ENCODE measurements at places on chromosomes 16 and 17. TPM values are rescaled to one million over a fixed set of nuclear protein-coding genes. Genes with fewer than 3 reads are reported as not detected.

KCNH4 gene
- 0.15 TPM for total RNA-seq

KRT32 gene
- not detected for total RNA-seq

MAZ gene
- 101 TPM for total RNA-seq

DNA sequence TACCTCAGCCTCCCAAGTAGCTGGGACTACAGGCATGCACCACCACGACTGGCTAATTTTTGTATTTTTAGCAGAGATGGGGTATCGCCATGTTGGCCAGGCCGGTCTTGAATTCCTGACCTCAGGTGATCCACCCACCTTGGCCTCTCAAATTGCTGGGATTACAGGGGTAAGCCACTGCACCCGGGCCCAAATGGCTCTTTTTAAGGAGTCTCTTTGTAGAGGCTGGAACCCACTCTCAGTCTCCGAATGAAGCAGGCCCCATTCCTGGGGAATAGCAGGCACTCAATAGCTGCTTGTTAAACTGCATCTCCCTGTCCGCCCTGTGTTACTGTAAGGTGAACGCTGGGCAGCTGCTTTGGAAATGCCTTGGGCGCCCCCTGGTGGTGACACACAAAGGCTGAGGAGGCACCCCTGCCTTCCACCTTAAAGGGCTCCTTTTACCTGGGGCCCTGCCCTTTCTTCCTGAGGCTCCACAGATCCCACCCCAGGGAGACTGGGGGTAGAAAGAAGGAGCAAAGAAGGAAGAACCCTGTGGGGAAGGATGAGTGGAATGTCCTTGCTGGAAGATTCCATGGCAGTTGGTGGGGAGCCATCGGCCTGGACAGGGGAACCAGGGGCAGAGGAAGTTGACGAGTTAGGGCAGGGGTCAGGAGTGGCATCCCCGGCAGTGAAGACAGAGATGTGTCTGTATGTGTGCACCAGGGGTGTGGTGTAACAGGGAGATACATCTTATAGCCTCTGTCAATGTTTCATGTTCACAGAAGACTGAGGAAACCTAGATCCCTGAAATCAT lies 6.1 kb upstream of the SP2 start:
- peak; percentile 93 for DNase-seq

DNA sequence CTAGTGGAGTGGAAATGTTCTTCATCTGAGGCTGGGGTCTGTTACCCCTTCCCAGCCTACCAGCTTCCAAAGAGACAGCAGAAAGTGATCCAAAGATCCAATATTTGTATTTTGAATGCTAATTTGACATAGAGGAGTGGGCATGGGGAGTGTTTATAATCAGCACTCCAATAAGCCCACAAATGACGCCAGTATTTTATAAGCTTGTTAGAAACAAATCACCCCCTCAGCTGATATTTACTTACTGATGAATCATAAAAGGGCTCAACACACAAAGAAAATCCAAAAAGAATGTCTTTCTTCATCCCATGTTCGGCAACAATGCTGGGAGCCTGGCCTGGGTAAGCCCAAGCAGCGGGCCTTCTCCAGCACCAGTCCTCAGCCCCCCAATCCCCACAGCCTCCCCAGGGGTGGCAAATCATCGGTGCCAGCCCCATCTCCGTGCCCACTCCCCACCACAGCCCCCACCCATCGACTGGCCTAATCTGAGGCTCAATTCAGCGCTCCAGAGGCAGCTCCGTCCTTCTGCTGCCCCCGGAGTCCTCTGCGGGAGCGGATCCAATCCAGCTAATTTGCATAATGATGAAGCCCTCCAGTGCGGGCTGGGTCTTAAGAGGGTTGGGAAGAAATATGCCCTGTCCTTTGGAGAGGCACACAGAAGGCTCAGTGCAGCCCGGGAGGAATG lies 169.5 kb downstream of the C16orf78 start:
- DNase-seq: no peak

GRCh38 chr17:79618383-79619067 lies 7.7 kb upstream of the RBFOX3 start:
- no peak for DNase-seq

- no peak for DNase-seq
These were observed 149.1 kb downstream of the VPS53 start for GRCh38 chr17:565521-565920.

- DNase-seq: no peak
These were observed 7.8 kb downstream of the ABR start for GRCh38 chr17:1171953-1172352.

DNA sequence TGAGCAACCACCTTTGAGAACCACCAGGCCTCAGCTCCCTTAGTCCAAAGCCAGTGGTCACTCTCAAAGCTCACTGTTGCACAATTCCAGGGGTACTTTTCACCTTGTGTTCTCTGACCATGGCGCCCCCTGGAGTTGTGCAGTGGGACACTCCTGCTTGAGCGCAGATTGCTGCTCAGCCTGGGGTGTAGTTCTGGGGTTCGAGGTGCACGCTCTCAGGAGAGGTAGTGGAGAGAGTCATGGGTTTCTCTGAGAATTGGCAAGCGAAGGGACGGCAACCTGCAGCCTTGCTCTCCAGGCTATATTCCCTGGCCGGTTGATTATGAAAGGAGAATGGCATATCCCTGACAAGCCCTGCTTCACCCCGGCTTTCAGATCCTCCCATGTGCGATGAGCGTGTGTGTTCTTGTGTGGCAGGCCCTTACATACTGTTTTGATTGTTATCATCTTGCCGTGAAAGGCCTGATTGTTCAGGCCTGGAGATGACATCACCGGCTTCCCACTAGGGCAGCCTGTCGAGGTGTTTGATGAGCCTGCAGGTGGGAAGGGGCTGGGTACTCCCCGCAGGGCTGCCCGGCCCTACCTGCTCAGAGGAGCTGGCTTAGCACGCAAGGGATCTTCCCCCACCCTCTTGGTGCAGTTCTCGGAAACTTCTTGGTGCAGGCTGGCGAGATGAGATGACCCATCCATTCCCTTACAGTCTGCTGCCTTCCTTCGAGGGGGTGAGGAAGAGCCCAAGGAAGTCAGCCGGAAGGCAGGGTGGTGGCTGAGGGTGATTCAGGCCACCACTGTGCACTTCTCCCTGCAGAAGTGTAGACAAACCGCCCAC lies 431.2 kb downstream of the SLC39A11 start:
- no peak for DNase-seq

ABCC11 gene
- total RNA-seq: not detected

ITGB4 gene
- 8.8 TPM for total RNA-seq

GRCh38 chr16:15874745-15875314 lies 13.6 kb downstream of the CEP20 start:
- peak; percentile 42 for DNase-seq

AGRP gene
- not detected for total RNA-seq

DNA sequence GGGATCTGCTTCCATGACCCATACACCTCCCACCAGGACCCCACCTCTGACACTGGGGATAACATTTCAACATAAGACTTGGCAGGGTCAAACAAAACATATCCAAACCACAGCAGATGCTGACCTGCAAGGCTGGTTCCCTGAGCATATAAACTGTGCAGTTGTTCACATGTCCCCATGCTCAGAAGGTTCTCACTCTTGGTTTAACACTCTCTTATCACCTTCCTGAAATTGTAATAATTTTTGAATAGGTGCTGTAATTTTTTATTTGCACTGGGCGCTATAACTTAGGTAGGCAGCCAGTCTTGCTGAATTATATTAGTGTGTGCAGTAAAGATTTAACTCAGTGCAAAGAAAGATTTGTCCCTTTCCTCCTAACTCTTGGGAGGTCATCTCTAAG lies 824.8 kb upstream of the SOX9 start:
- no peak for DNase-seq

DNA sequence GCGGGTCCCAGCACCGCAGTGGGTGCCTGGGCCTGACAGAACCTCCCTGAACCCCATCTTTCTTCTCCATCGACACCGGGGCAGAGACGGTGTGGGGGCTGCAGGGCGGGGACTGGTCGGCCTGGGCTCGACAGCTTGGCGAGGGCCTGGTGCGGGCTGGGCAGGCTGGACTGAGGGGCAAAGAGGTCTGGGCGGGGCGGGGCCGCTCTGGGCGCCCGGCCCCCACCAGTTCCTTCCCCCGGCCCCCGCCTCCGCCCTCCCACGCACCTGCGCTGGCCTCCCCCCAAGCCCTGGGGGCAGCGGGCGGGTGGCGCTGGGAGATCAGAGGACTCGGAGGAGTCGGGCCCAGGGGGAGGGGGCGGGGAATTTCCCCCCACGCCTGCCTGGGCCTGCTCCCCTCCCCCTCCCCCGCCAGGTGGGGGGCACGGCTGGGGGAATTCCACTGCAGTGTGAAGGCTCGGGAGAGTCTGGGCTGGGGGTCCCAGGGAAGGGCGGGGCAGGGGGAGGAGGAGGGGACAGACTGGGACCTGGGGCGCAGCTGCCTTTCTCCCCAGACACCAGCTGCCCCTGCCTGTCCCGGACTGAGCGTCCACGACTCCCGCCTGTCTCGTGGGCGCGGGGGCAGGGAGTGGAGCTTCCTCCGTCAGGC lies 877 bp upstream of the KREMEN2 start:
- peak; percentile 18 for DNase-seq

DNA sequence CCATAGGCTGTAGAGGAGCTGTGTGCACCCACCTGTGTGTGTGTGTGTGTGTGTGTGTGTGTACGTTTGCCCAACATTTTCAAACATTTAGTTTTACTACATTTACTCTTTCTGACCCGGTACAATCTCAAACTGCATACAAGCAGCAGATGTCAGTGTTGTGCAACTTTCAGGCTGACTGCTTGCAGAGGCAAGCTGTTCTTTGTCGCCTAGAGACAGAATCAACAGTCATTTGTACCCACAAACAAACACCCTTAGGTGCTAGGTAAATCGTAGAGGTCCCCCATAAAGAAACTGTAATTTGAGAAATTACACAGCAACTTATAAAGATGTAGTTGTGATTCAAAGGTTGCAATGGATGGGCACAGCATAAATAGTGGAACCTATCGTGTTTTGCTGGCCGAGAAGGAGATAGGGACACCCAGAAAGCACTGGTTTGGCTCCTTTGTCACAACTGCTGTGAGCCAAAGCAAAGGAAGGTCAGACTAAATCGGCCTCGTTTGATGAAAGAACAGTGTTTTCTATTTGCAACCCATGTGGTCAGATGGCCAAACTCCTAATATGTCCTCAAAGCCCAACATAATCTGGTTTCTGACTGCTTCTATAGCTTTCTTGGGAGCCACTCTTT lies 478.4 kb downstream of the TOX3 start:
- no peak for DNase-seq

- DNase-seq: peak; percentile 33
These were observed 2.9 kb upstream of the CACNG3 start for GRCh38 chr16:24253192-24253591.

DNA sequence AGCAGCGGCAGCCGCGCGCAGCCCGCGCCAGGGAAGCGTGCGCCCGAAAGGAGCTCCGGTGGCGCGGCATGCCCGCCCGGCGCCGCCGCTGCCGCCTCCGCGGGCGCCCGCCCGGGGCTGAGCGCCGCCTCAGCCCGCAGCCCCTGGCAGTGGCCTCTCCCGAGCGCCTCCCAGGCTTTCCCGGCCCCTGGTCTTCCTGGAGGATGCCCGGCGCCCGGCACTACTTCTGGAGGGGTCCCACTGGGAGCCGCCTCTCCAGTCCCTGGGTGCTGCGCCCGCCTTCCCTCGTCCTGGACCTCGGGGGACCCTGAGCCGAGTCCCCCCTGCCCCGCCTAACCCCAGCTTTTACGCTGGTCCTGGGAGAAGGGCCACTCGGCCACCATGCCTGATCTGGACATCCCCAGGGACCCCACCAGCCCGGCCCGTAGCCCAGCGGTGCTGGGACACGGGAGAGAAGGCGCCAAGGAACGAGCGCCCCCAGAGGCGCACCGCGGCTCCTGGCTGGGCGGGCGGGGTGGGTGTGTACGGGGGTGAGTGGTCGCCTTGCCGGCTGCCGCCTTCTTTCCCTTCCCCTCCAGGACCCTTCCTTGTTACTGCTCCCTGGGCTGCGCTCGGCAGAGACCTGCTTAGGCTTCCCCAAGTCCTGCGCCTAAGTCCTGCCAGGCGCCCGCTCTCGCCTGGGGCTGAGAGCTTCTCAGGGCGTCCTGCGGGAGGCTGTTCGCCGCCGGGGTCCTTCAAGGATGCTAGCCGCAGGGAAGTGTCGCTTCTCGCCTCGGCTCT lies 704 bp downstream of the ASIC2 start:
- DNase-seq: no peak

DNA sequence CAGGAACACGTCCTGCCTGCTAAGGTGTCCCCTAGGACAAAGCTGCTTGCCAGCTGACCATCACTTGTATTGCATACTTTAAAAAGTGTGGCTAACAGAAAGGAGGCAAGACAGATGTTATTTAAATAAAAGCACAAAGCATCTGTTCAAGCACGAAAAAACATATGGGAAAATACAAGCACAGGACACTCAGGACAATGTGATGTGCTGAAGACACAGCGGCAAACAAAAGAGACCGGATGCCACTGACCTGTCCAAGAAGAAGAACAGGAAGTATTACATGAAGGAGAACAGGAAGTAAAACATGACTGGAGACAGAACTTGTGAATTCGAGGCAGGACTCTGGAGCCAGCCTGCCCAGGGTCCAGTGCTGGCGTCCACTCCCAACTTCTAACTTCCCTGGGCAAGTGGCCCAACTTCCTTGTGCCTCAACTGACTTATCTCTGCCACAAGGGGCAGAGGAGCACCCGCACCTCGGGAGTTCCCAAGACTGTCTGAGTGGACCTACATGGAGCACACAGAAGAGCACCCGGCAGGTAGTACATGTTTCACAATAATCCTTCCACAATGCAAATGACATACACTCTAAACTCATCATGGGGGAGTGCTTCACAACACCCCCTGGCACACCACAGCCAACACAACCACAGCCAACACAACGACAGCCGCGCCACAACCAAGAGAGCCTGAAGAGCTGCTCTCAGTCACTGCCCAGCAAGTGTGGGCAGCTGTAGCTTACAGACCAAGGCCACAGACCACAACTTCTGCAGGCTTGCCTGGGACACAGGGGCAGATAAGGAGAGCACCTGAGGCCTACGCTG lies 36.6 kb downstream of the ANKRD11 start:
- DNase-seq: peak; percentile 56

Measured in left ventricle myocardium superior (tissue), 1 donor.